ENCODE measurements at places on chromosomes 6 and 20. TPM values are rescaled to one million over a fixed set of nuclear protein-coding genes. Genes with fewer than 3 reads are reported as not detected.

CAGE1 gene
- total RNA-seq, result 0.57 TPM

ELOVL5 gene
- 201 TPM for total RNA-seq

CST5 gene
- not detected for total RNA-seq

OR12D3 gene
- total RNA-seq, result not detected

TREML2 gene
- 1.7 TPM for total RNA-seq

SIRPB2 gene
- not detected for total RNA-seq

TBXT gene
- not detected for total RNA-seq

NOL7 gene
- total RNA-seq, result 50.2 TPM

ADGRF4 gene
- not detected for total RNA-seq

APCDD1L gene
- total RNA-seq, result not detected

ZBTB24 gene
- 20.2 TPM for total RNA-seq

MOCS1 gene
- total RNA-seq, result 0.10 TPM

MATN4 gene
- not detected for total RNA-seq

MBOAT1 gene
- 26.4 TPM for total RNA-seq

PDE10A gene
- total RNA-seq, result not detected

STMND1 gene
- total RNA-seq, result not detected

HLA-DQB2 gene
- total RNA-seq, result 5.4 TPM

NDRG3 gene
- total RNA-seq, result 26.7 TPM
